ENCODE measurements at places on chromosomes 3 and 15.

GRCh38 chr15:58770519-58770856, 614 bp upstream of the MINDY2 start:
- no peaks in the 10 kb centered on the region for H3K36me3 ChIP-seq
- H3K27me3 ChIP-seq: no peaks in the 10 kb centered on the region
- H3K4me3 ChIP-seq: peak overlapping the region; percentile 89
- peak overlapping the region; percentile 99 for H3K27ac ChIP-seq

GRCh38 chr3:2656806-2657777, 453.1 kb downstream of the IL5RA start:
- H3K27ac ChIP-seq: no peak overlapping the region
- no peaks in the 10 kb centered on the region for H3K4me1 ChIP-seq
- DNase-seq: no peak
- H3K36me3 ChIP-seq: no peaks in the 10 kb centered on the region

DNA sequence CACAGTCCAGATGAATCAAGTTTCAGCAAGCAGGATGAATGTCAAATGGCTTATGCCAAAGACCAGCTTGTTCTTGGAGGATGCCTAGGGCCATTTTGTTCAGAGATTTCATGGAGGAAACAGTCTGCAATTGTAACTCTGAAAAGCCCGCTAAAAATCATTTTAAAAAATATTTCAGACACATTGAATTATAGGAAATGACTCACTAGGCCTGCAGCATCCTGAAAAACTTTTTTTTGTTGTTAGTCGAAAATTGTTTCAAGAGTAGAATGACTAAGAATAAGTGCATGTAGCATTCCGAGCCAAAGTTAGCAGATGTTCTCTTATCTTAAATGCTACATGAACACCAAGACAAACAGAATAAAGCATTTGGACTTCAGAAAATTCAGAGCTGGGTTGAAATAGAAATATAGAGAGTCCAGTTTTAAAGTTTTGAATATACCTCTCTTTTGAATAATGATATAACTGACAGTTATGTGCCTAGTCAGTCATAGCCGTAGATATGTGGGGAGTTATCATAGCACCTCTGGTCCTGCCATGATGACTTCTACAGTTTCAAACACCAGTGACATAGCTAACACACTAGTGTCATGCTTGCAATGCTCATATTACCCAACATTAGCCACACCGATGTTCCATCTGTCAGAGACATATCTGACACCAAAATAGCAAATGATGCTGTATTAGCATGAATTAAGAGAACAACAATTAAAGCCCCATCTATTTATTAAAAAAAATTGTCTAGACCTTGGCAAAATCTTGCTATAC, 1462.8 kb upstream of the GBE1 start:
- H3K36me3 ChIP-seq: no peaks in the 10 kb centered on the region
- no peak for DNase-seq
- H3K4me3 ChIP-seq: no peak overlapping the region
- no peaks in the 10 kb centered on the region for H3K4me1 ChIP-seq
- H3K27me3 ChIP-seq: no peaks in the 10 kb centered on the region
- H3K27ac ChIP-seq: no peak overlapping the region

DNA sequence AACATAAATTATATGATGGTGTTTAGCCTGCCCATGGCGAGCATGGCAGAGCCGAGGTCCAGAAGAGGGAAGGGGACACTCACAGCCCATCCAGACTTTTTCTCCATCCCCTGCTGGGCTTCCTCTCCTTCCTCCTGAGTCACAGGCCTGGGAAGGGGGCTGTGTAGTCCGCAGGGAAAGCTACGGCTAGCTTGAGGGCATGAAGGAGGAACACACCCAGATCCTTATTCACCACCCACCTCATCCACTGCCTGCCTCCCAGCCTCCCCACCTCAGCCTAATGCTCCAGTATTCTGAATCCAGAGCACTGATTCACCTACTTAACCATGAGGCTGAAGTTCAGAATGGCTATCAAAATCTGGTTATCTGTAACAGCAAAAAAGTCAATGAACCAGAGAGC, 97.8 kb downstream of the OXNAD1 start:
- H3K4me3 ChIP-seq: no peak overlapping the region
- H3K4me1 ChIP-seq: peaks cover 2% of the 10 kb centered on the region

- peak; percentile 3 for DNase-seq
- no peaks in the 10 kb centered on the region for H3K27me3 ChIP-seq
- H3K27ac ChIP-seq: no peak overlapping the region
These were observed 27.7 kb downstream of the POLQ start for GRCh38 chr3:121517953-121518655.

GRCh38 chr3:143840636-143841035, 7.6 kb downstream of the SLC9A9 start:
- no peaks in the 10 kb centered on the region for H3K36me3 ChIP-seq
- H3K4me1 ChIP-seq: no peaks in the 10 kb centered on the region

DNA sequence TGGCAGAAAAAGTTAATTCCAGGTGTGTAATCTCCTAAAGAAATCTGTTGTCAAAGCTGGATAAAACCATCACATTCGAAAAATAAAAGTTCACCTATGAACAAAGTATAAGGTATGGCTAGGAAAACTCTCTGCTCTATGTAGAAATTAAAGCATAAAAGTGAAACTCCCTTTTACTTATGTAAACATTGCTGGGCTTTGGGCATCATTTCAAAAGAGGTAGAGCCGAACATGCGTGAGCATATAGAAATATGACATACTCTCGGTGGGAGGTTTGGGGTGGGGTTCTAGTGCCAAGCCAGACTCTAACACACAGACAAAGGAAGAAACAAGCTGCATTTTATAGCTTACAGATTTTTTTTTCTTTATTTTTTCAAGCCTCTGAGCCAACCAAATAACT, 306.8 kb upstream of the ATP11B start:
- no peak for DNase-seq
- no peaks in the 10 kb centered on the region for H3K27me3 ChIP-seq
- H3K27ac ChIP-seq: no peak overlapping the region
- H3K36me3 ChIP-seq: no peaks in the 10 kb centered on the region
- no peaks in the 10 kb centered on the region for H3K4me1 ChIP-seq
- no peak overlapping the region for H3K4me3 ChIP-seq

GRCh38 chr3:24363242-24363641, 131.4 kb downstream of the THRB start:
- no peak overlapping the region for H3K4me3 ChIP-seq
- H3K27ac ChIP-seq: no peak overlapping the region
- peak; percentile 13 for DNase-seq
- no peaks in the 10 kb centered on the region for H3K36me3 ChIP-seq
- no peaks in the 10 kb centered on the region for H3K4me1 ChIP-seq

GRCh38 chr3:114144909-114145688, 33.8 kb downstream of the DRD3 start:
- H3K36me3 ChIP-seq: no peaks in the 10 kb centered on the region
- H3K4me1 ChIP-seq: no peaks in the 10 kb centered on the region
- DNase-seq: peak; percentile 49
- H3K27me3 ChIP-seq: no peaks in the 10 kb centered on the region

DNA sequence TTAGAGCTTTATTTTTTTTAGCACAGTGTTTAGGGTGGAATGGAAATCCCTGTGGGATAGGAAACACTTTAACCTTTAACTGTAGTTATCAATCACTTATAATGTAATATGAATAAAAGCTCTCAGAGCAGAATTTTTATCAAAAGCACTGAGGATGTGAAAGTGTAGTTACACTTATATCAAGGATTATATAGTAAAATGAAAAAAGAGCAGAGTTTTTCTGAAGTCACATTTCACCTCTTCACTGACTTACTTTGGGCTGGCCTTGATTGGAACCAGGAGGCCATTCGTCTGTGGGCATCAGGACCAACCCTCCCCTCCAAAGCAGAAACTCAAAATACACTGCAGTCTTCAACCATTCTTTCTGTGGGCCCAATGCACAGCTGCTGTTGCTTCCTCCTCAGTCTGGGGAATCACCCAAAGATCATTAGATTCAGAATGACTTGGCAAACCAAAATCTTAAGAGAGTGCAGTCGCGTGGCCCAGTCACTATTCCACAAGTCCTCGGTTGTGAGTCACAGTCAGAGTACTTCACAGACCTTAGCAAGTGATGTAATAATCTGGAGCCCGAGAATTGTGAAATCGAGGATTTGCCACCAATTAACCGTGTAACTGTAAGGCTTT, 132.6 kb upstream of the COL8A1 start:
- no peak overlapping the region for H3K27ac ChIP-seq
- H3K36me3 ChIP-seq: no peaks in the 10 kb centered on the region
- H3K4me3 ChIP-seq: no peak overlapping the region
- H3K27me3 ChIP-seq: no peaks in the 10 kb centered on the region
- DNase-seq: no peak

GRCh38 chr3:84742915-84743425, 215.8 kb upstream of the CADM2 start:
- no peaks in the 10 kb centered on the region for H3K36me3 ChIP-seq
- no peaks in the 10 kb centered on the region for H3K4me1 ChIP-seq
- H3K4me3 ChIP-seq: no peak overlapping the region
- DNase-seq: no peak
- H3K27me3 ChIP-seq: no peaks in the 10 kb centered on the region

- H3K4me3 ChIP-seq: no peak overlapping the region
- no peaks in the 10 kb centered on the region for H3K36me3 ChIP-seq
- no peak for DNase-seq
These were observed 25.0 kb downstream of the TGFBR2 start for GRCh38 chr3:30631243-30631904.

GRCh38 chr3:148158210-148158609, 539.5 kb upstream of the AGTR1 start:
- H3K27me3 ChIP-seq: no peaks in the 10 kb centered on the region
- H3K4me1 ChIP-seq: no peaks in the 10 kb centered on the region
- H3K27ac ChIP-seq: no peak overlapping the region
- DNase-seq: no peak
- H3K36me3 ChIP-seq: no peaks in the 10 kb centered on the region

DNA sequence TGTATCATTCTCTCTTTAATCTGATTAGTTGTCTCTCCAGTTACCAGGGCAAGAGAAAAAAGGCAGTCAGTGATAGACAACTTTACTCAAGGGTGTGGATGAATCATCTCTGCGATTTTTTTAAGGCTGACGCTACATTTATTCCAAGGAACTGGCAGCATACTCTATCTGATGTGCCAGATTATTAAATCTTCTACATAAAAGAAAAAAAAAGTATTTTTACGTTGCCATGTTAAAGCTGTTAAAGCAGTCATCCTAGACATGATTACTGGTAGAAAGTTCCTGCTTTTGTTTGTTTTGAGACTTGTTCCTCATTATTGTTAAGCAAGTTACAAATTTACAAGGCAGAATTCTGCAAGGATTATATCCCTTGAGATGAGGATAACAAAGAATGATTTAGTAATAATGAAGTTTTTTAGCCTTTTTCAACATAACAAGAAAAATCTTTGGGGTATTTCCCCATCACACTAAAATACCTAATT, 121.7 kb downstream of the CBLB start:
- no peak overlapping the region for H3K4me3 ChIP-seq
- H3K4me1 ChIP-seq: no peaks in the 10 kb centered on the region
- H3K27ac ChIP-seq: no peak overlapping the region
- no peaks in the 10 kb centered on the region for H3K36me3 ChIP-seq
- no peaks in the 10 kb centered on the region for H3K27me3 ChIP-seq

- DNase-seq: no peak
- H3K36me3 ChIP-seq: no peaks in the 10 kb centered on the region
- H3K4me3 ChIP-seq: no peak overlapping the region
- no peaks in the 10 kb centered on the region for H3K27me3 ChIP-seq
- H3K27ac ChIP-seq: no peak overlapping the region
These were observed 34.9 kb upstream of the ITGA11 start for GRCh38 chr15:68466876-68467275.

DNA sequence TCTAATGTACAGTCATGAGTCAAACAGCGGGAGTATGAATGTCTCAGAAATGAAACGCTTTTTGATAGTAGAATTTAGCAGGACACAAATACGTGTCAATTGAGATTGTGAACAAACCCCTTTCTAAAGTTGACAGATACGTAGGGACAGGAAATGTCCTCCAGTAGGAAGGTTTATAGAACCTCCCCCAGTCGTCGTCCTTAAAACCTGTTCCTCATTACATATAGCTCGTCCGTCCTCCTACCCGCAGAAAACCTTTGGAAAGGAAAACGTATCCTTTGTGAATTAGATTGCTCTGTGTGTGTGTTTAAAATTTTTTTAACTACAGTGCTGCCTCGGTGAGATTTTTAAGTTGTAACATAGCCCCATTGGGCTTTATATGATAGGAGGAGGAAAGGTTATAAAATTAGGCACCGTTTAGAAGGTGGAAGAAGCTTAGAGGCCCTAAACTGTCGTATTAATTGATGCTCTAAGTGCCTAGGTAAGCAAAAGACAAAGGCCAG, 4.1 kb downstream of the UBE2E1 start:
- no peak overlapping the region for H3K27ac ChIP-seq
- peak overlapping the region; percentile 44 for H3K4me3 ChIP-seq
- no peaks in the 10 kb centered on the region for H3K27me3 ChIP-seq

DNA sequence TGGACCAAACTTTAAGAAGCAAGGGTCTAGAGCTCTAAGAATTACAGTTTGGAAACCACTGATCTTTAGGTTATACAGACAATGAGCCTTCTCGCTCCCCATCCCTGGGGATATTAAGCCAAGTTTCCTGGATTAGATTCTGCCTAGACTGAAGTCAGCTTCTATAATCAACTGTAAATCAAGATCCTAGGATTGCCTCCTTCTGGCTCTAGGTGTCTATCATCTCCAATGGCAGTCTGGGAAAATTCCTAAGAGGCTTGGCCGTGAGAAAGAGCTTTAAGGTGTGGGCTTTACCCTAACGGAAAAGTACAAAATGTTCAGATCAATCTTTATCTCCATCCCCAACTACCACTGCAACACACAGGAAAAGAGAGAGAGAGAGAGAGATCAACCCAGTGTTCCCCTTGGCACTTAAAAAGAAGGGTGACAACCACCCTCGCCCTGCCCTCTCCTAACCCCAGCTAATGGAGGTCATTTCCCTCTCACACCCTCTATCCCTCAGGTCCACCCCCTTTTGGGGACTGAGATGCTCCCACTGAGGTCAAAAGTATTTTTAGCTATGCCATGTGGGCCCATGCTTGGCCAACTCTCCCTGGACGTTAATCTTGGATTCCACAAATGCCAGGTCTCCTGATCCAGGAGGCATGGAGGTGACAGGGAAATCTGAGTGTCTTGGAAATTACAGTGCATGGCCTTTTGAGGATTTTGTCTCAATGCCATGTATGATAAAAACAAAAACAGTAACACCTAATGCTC, 202.8 kb upstream of the BCL6 start:
- DNase-seq: no peak
- no peaks in the 10 kb centered on the region for H3K27me3 ChIP-seq
- no peak overlapping the region for H3K4me3 ChIP-seq
- peaks cover 3% of the 10 kb centered on the region for H3K4me1 ChIP-seq
- H3K27ac ChIP-seq: no peak overlapping the region
